Erythroblast (primary cell): ENCODE measurements at places on chromosomes 4 and X.

GRCh38 chrX:115679460-115679859 lies 118.5 kb downstream of the PLS3 start:
- no peak for DNase-seq

DNA sequence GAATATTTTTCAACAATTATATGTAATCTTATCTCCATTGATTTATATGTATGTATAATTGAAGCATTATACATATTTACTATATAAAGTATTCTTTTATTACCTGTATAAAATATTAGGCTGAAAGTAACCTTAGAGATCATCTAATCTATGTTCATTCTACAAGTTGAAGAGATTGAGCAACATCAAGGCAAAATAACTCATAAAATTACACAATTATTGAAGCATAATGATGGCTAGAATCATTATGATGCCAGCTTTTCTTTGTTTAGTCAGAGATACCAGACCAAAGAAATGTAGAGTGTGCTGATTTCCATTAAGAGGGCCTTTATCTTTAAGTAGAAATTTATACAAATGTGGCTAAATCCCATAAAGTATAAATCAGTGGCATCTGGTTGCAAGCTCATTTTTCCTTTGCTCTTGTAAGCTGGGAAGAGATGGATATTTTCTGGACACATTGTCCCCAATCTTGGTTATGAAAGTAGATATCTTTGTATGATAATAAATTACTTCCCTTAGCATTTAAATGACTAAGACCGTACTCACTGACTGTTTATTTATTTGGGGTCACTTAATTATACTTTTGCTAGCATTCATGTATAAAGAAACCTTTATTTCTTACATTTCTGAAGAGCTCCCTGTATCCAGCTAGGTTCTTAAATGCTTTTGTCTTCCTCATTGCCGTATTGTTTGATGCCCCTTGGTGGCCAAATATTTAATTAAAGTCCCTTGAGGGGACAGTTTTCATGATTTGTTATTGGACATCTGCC lies 339.8 kb downstream of the PCDH7 start:
- no peak for DNase-seq

DNA sequence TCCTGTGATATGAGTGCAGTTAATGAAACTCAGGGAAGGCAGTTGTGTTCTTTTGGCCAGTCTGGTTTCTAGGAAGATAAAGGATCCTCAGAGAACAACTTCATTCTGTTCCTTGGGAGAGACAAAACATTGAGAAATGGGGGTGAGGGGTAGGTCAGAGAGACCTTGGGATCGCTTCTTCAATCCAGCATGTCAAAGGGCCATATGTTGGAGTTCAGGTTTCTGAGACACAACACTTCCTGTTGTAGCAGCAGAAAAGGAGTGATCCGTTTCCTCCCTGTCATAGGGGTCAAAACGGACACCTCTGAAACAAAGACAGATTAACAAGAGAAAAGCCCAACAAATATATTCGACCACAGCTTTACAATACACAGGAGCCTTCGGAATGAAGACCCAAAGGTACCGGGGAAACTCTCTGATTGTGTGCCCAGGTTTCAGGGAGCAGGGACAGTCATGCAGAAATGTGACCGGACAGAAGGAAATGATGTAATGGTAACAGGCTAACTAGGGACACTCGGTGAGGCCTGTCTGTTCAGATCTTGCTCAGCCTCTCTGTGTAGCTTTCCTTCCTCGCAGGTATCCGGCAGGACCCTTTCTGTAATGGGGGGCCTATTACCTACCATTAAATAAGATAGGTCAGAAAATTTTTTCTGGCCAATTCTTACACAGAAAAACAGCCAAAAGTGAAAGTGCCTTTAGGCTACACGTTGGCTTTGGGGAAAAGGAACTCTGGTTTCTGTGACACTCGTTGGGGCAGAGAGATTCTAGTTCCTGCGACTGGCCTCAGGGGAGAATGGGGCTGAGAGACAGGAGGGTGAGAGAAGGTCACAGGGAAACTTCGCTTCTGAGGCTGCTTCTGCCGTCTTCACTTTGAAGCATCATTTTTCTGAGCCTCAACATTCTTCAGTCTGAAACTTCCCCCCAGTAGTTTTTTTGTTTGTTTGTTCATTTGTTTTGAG lies 103.3 kb upstream of the TLR3 start:
- no peak for DNase-seq

DNA sequence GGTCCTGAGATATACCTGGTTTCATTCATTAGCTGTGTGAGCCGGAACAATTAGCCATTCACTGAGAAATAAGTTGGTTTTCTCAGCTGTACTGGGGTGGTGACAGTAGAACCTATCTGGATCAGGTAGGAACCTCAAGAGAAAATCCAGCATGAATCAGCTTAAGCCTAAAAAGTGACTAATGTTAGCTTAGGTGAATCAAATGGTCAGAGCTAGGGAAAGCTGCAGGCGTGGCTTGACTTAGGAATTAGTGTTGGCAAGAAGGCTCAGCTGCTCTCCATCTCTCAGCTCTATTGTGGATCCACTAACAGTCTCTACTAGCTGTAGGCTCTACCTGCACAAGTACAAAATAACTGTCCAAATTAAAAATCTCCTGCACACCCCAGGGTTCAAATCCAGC lies 1025.5 kb downstream of the RAB28 start:
- DNase-seq: no peak

GRCh38 chr4:169899295-169899694 lies 126.9 kb downstream of the MFAP3L start:
- DNase-seq: no peak

- no peak for DNase-seq
Observed at GRCh38 chrX:149829751-149830191, 48.0 kb downstream of the MAGEA9 start.

DNA sequence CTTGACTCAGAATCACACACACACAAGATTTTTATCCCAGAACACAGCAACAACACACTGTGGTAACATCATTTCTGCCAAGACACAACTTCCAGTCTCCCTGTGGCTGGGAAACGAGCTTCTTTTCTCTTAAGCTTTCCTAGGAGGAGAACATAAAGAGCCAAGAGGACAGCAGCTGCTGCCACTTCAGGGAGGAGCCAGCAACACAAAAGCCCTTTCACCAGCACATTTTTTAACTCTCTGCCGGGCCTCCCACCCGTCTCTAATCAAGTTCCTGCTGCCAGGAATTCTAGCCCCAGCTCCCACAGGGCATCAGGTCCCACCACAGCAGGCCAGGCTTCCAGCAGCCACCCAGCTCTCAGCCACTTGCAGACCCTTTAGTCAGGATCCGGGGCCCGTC lies 22.4 kb downstream of the FAT1 start:
- DNase-seq: no peak

- no peak for DNase-seq
Observed at GRCh38 chrX:46577221-46578005, 3.8 kb downstream of the CHST7 start.

DNA sequence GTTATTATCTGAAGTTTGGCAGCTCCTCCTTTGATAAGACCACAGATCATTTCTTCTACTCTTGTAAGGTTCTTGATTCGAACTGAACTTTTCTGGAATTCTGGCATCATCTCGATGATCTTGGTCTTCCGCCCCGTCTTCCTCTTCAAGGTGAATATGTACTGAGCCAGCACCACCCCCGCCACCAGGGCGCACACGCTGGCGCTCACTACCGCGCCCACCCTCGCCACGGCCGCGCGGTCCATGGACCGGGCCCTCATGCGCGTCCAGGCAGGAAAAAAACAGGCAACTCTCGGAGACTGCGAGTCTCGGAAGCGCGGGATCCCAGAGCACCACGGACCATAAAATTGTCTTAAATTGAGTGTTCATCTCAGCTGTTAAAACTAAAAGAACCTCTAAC lies 458.4 kb upstream of the NDST3 start:
- DNase-seq: no peak

GRCh38 chr4:184503869-184504300 lies 29.5 kb upstream of the IRF2 start:
- no peak for DNase-seq

DNA sequence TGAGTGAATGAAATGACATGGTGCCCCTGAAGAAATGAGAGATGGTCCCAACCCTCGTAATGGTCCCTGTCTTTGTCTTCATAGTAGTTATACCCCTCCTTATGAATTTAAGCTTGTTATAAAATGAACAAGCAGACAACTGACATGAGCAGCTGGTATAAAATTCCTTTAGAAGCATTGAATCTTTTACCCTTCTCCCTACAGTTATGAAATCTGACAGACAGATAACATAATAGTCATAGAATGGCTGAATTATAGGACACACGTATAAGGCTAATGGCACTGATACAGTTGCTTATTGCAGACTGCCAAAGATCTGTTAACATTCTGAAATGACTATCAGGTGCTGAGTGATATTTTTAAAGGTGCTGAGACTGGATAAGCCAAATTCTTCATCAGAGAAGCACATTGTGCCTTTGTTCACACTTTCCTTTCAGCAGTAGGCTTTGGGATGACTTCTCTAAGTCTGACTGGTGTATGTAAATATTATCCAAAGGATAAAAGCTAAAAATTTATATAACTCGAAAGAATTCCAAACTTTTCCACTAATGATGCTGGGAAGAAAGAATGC lies 47.4 kb upstream of the PDGFC start:
- no peak for DNase-seq

GRCh38 chr4:7124689-7125442 lies 57.0 kb upstream of the GRPEL1 start:
- no peak for DNase-seq

GRCh38 chrX:75229774-75230173 lies 44.1 kb upstream of the UPRT start:
- DNase-seq: no peak

GRCh38 chr4:87974856-87975462 lies 555 bp upstream of the SPP1 start:
- DNase-seq: no peak

DNA sequence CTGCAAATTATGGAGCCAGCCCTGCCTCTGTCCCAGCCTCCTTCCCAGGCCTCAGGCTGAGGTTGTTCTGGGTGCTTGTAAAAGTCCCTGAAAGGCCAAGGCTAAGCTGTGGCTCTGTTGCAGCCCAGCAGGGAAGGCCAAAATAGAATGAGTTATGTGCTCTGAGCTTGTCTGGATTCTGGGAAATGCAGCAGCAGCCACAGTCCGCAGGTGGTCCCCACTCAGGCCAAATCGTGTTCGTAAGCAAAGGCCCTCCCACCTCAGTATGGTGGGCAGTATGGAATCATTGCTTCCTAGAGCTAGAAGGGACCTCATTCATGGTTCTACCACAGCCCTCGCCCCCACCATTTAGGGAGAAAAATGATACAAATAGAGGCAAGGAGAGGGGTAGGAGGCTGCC lies 4.7 kb upstream of the TCEAL1 start:
- no peak for DNase-seq

- no peak for DNase-seq
Observed at GRCh38 chr4:5626913-5627312, 81.4 kb downstream of the EVC2 start.
